IMR-90 (cell line): ENCODE measurements at places on chromosomes 1 and 21. TPM values are rescaled to one million over a fixed set of nuclear protein-coding genes. Genes with fewer than 3 reads are reported as not detected.

DNA sequence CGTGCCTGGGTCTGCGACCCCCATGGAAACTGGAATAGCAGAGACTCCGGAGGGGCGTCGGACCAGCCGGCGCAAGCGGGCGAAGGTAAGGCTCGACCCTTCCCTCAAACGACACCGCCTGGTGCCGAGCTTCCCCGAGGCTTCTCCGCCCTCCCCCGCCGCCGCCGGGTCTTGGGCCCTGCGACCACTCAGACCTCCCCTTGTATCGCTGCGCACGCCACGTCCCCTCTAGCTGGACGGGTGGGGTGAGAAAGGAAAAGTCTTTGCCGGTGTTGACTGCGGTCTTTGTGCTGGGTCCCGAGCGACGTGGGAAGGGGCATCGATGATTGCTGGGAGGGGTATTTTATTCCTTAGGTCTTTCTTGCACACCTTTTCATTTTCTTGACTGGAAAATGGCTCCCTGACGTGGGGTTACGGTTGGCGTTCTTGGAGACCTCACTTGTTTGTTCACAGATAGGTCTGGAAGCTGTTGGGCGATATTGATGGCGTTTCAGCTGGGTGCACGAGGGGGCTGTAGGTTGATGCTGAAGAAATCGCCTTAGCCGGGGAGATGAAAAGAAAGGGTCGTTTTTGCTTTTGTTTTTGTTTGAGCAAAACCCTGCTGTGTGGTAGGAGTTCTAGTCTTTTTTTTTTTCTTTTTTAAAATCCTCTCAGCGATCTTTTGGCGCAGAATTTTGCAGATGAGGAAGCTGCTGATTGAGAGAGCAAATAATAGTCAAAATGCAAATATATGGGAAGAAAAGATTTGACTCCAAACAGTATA lies 776 bp downstream of the KDM1A start:
- DNase-seq, result peak; percentile 40
- H3K27ac ChIP-seq, result peak overlapping the region; percentile 67
- peaks cover 2% of the 10 kb centered on the region; the same call in 1 of the 2 replicates for H3K4me1 ChIP-seq
- no peaks in the 10 kb centered on the region for H3K36me3 ChIP-seq
- no peaks in the 10 kb centered on the region for H3K27me3 ChIP-seq

Gene C1orf185
- not detected in 2 replicates for polyA plus RNA-seq

- H3K4me3 ChIP-seq, result peak overlapping the region; percentile 78
- peak; percentile 40 for DNase-seq
- H3K27me3 ChIP-seq, result no peaks in the 10 kb centered on the region; the same call in 1 of the 2 replicates
- H3K27ac ChIP-seq, result no peak overlapping the region; the same call in 1 of the 2 replicates
Observed at GRCh38 chr1:1069056-1069710, 4.9 kb downstream of the RNF223 start.

Gene TINAGL1
- 1.4 and 1.5 TPM in 2 replicates for polyA plus RNA-seq

DNA sequence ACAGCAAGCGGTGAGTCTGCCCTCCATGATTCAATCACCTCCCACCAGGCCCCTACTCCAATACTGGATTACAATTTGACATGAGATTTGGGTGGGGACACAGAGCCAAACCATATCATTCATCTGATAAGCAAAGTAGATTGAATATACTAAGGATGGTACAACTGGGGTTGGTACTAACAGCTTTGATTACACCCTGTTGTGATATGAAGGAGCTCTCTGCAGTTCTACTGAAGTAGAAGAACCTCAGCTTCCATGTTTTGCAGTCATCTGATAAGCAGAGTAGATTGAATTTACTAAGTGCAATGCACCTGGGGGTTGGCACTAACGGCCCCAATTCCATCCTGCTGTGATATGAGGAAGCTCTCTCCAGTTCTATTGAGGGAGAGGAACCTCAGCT lies 31.1 kb downstream of the RWDD3 start:
- no peak overlapping the region for H3K27ac ChIP-seq
- no peaks in the 10 kb centered on the region for H3K4me1 ChIP-seq
- H3K36me3 ChIP-seq, result no peaks in the 10 kb centered on the region
- DNase-seq, result no peak

DNA sequence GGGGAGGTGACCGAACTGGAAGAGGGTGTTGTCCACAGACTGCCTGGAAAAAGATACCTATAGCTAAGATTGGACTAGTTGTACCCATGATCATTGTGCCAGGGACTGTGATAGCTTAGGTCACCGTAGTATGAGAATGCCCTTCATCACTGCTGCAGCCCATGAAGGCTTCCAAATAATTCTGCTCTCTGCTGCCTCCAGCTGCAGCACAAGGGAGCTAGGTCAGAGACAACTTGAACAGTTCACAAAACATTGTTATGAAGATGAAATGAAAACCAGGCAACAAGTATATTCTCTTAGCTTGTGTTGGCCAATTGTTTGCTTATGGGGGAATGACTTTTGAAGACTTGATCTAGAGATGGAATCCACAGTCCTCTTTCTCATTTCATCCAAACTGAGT lies 246.7 kb downstream of the MRPL39 start:
- H3K36me3 ChIP-seq, result no peaks in the 10 kb centered on the region
- no peak overlapping the region for H3K27ac ChIP-seq
- no peak for DNase-seq
- H3K4me1 ChIP-seq, result no peaks in the 10 kb centered on the region

DNA sequence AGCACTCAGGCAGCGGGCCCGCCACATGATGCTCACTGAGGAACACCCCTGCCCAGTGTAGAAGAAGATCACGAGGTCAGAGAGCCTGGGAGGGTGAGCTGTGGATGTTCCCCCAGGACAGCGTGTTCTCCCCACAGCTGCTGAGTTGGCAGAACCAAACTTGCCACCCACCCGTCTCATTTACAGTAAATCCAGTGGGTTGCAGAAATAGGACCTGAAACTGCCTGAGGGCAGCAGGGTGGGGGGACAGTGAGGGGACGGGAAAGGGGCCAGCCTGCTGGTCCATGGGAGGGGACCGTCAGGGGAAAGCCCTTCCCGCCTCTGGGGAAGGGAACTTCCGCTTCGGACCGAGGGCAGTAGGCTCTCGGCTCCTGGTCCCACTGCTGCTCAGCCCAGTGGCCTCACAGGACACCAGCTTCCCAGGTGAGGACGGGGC lies at the start of gene C1QB:
Gene C1QB, plus strand, starts transcription at position 356 of the 436 bp plus-strand sequence. CDS start 6,227 bp downstream, outside the sequence.
- H3K4me3 ChIP-seq, result no peak within 1 kb of the TSS
- H3K27ac ChIP-seq, result no peak within 1 kb of the TSS
- H3K27me3 ChIP-seq, result peaks cover 79% of the 10 kb centered on the region
- no peaks in the 10 kb centered on the region for H3K4me1 ChIP-seq
- no peak for DNase-seq

GRCh38 chr1:89170170-89171066 lies 5.4 kb downstream of the GBP7 start:
- H3K4me3 ChIP-seq, result no peak overlapping the region
- no peak overlapping the region for H3K27ac ChIP-seq
- no peaks in the 10 kb centered on the region for H3K27me3 ChIP-seq
- H3K4me1 ChIP-seq, result no peaks in the 10 kb centered on the region
- no peak for DNase-seq
- no peaks in the 10 kb centered on the region for H3K36me3 ChIP-seq

Gene REN
- polyA plus RNA-seq, result 1.1 and 1.2 TPM in 2 replicates

DNA sequence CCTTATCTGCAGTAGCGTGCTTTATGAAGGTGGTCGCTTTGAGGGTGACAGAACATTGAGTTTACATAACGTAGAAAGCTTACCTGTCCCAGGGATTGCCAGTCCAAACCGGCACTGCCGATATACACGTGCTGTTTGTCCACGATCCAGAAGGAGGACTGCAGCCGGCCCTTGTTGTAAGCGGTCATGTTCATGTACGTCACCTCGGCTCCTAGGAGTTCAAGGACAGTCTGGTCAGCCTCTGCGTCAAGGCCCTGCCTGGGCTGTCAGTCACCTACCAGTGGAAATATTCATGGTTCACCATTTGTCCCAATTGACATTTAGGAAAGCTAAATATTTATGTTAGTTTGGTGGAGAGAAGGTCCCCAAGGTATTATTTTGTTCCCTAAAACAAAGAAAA lies 221.0 kb upstream of the MAP1LC3C start:
- H3K4me1 ChIP-seq, result no peaks in the 10 kb centered on the region
- no peak overlapping the region for H3K27ac ChIP-seq
- no peaks in the 10 kb centered on the region for H3K36me3 ChIP-seq
- H3K4me3 ChIP-seq, result no peak overlapping the region

GRCh38 chr1:17304151-17304825 lies 3.7 kb upstream of the PADI4 start:
- peaks cover 28% of the 10 kb centered on the region for H3K27me3 ChIP-seq
- no peaks in the 10 kb centered on the region for H3K4me1 ChIP-seq
- no peak for DNase-seq
- H3K36me3 ChIP-seq, result no peaks in the 10 kb centered on the region
- no peak overlapping the region for H3K4me3 ChIP-seq

DNA sequence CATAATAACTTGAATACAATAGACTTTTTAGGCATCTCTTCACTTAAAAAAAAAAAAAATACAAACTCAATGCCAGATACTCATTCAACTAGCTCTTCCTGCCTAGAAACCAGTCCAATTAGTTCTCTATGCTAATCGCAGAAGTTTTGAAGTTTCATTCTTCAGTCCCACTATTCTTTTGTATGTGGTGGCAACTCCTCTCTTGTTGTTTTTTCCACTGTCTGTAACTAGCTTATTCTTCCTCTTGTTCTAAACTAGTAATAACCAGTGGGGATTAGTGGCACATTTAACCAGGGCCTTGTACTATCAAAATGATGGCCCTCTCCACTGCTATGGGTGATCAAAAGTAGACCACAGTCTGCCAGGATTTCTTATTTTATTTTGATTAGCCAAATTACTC lies 52.5 kb downstream of the SELENOF start:
- no peaks in the 10 kb centered on the region for H3K27me3 ChIP-seq
- no peak overlapping the region for H3K4me3 ChIP-seq
- no peaks in the 10 kb centered on the region for H3K4me1 ChIP-seq
